Upper lobe of right lung (tissue), 1 donor: ENCODE measurements at places on chromosomes 3 and 15. TPM values are rescaled to one million over a fixed set of nuclear protein-coding genes. Genes with fewer than 3 reads are reported as not detected.
A peak's percentile ranks its signal among the peaks of the same experiment; 100 is the strongest.

- H3K4me3 ChIP-seq, result peak overlapping the region; percentile 61
- no peaks in the 10 kb centered on the region for H3K27me3 ChIP-seq
- DNase-seq, result no peak
- H3K27ac ChIP-seq, result peak overlapping the region; percentile 93
- H3K4me1 ChIP-seq, result peaks cover 45% of the 10 kb centered on the region
Observed at GRCh38 chr3:11641683-11642430, 1.9 kb downstream of the VGLL4 start.

Gene TMF1
- total RNA-seq, result 38.0 TPM

Gene CLEC3B
- 265 TPM for total RNA-seq

DNA sequence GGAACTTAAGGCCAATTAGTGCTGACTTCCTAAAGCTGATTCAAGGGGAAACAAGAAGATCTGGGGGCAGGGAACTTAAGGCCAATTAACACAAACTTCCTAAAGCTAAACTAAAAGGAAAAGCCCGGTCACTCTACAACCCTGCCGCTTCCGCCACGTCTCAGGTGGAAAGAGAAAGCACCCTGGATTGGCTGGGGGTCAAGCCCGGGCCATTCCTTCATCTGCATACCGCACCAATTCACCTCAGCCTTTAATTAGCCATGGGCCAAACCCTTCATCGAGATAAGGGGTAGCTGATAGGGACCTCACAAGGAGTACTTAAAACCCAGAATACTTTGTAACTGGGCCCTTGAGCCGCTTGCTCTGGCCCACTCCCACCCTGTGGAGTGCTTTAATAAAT lies 14.4 kb downstream of the TMPRSS7 start:
- H3K36me3 ChIP-seq, result no peaks in the 10 kb centered on the region
- peak; percentile 67 for DNase-seq
- no peaks in the 10 kb centered on the region for H3K4me1 ChIP-seq
- H3K27ac ChIP-seq, result no peak overlapping the region
- H3K4me3 ChIP-seq, result no peak overlapping the region

GRCh38 chr15:63276342-63277037 lies 915 bp upstream of the APH1B start:
- H3K36me3 ChIP-seq, result peaks cover 4% of the 10 kb centered on the region
- peak overlapping the region; percentile 80 for H3K27ac ChIP-seq
- no peaks in the 10 kb centered on the region for H3K27me3 ChIP-seq

Gene NGLY1
- 33.4 TPM for total RNA-seq

DNA sequence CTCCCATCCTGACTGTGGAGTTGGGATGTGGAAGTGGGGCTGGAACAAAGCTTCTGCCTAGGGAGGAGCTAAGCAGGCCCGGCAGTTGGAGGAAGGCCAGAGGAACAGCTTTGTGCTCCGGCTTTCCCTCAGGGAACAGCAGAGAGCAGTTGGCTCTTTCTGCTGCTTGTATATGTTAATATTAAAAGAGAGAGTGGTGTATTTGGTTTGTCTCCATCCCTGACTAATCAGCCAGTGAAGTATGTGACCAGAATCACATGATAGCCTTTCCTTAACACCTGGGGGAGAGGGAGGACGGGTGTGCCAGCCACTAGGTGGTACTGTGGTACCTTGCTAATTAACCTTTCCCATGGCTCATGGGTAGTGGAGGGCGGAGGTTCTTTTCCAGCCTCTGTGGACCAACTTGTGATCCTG lies 10.0 kb downstream of the EIF2B5 start:
- H3K4me3 ChIP-seq, result no peak overlapping the region
- peaks cover 68% of the 10 kb centered on the region for H3K36me3 ChIP-seq
- peak; percentile 66 for DNase-seq
- no peaks in the 10 kb centered on the region for H3K4me1 ChIP-seq

Gene GOLGA6L7
- not detected for total RNA-seq

DNA sequence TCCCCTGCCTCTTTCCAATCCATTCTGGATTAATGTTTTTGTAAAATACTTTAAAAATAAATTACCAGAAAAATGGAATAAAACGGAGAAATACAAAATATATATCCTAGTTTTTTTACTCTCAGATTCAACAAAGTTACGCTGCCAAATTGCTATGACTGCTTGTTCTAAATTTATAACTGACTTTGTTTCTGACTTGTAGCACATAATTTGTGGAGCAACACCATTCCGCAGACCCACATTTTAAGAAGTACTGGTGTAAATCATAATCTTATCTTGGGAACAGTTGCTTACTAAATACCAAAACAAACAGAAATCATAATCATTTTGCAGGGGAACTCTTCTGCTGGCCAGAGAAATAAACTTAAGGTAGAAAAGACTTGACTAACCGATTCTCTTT lies 339.4 kb upstream of the CBLB start:
- H3K27me3 ChIP-seq, result no peaks in the 10 kb centered on the region
- no peak for DNase-seq
- peaks cover 7% of the 10 kb centered on the region for H3K4me1 ChIP-seq
- no peaks in the 10 kb centered on the region for H3K36me3 ChIP-seq
- no peak overlapping the region for H3K4me3 ChIP-seq

DNA sequence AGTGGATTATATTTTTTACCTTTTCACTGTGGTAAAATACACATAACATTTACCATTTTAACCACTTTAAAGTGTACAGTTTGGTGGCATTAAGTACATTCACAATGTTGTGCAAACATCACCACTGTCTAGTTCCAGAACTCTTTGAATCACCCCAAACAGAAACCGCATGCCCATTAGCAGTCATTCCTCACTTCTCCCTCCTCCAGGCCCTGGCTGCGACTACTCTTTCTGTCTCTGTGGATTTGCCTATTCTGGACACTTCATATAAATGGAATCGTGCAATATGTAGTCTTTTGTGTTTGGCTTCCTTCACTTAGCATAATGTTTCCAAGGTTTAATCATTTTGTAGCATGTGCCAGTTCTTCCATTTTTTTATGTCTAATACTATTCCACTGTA lies 409.8 kb downstream of the NTRK3 start:
- no peaks in the 10 kb centered on the region for H3K4me1 ChIP-seq
- H3K36me3 ChIP-seq, result no peaks in the 10 kb centered on the region

DNA sequence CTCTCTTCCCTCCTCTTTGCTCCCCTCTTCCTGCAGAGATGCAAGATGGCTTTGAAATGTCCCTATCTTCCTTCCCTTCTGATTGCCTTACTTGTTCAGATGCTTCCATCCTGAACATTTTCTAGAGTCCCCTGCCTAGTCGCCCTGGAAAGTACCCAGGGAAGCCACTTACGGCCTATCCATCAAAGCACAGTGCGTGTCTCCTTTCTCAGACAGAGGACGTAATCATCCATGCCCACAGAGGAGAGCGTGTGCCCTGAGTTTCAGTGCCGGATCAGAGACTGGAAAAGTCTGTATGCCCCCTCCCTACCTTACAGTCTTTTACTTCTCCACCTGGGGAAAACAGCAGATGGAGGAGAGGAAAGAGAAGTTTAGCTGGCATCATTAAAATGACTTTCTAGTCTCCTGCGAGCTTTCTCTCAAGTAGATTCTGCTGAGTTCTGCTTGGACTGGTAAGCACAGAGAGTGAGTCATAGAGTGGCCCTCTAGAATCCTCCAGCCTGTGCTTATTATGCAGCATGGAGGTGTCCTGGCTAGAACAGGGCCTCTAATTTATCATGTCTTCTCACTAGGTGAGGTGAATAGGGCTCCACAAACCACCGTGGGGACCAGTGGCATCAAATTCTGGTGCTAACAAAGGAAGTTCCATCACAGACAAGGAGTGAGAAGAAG lies 114.6 kb downstream of the SLCO3A1 start:
- H3K27me3 ChIP-seq, result no peaks in the 10 kb centered on the region
- H3K27ac ChIP-seq, result no peak overlapping the region
- H3K4me3 ChIP-seq, result no peak overlapping the region
- H3K4me1 ChIP-seq, result peaks cover 20% of the 10 kb centered on the region
- DNase-seq, result no peak

DNA sequence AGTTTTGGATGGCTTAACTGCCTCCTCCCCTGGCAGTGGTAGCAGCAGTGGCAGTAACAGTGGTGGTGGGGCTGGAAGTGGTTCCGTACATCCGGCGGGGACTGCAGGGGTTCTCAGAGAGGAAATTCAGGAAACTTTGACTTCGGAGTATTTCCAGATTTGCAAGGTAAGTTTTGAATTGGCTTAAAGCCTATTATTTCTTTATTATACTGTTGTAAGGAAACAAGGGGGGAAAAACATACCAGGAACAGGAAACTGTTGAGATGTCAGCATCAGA lies 1.5 kb downstream of the STXBP5L start:
- H3K27ac ChIP-seq, result no peak overlapping the region
- H3K27me3 ChIP-seq, result peaks cover 59% of the 10 kb centered on the region
- peaks cover 9% of the 10 kb centered on the region for H3K4me1 ChIP-seq
- DNase-seq, result no peak
- no peaks in the 10 kb centered on the region for H3K36me3 ChIP-seq
- no peak overlapping the region for H3K4me3 ChIP-seq
